ENCODE measurements at places on chromosomes 13 and 19.

- no peak for DNase-seq
Measured at GRCh38 chr19:5774921-5775320, 9.6 kb downstream of the PRR22 start.

DNA sequence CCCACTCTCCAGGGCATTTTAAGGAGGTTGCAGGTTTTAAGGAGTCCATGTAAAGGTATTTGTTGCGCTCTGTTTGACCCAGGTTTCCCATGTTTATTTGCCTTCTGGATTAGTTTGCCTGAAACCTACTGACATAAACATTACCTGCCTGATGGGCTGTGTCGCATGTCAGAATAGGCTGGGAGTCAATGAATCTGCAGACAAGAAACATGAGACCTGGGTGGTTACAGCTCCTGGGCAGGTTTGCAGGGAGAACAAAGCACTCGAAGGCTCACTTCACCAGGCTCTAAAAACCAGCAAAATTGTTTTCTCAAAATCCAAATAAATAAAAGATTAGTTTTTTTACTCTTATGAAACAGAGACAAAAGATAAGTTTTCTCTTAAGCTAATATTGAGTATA is 114.4 kb upstream of the SERTM1 start:
- no peak for DNase-seq

GRCh38 chr19:17441241-17442021 is 7.0 kb downstream of the TMEM221 start:
- no peak for DNase-seq

- peak; percentile 63 for DNase-seq
Measured at GRCh38 chr19:1767464-1767933, 14.2 kb downstream of the ONECUT3 start.

DNA sequence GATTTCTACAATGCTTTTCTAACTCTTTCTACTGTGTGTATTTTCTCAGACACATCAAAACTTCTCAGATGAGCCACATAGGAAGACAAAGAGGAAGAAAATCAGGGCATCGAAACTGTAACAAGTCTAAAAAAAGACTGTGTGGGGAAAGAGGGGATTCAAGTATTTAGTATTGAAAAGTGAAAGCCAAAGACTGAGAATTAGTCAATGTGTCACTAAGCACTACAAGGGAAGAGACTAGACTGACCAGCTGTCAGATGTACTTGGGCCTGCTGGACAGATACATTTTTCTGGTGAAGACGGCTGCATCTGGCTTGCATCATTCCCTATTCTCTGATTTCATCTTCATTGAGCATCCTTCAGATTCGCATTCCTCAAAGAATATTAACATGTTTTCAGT is 25.4 kb downstream of the COMMD6 start:
- DNase-seq = no peak

GRCh38 chr19:28435551-28436271 is 777.2 kb downstream of the UQCRFS1 start:
- no peak for DNase-seq

DNA sequence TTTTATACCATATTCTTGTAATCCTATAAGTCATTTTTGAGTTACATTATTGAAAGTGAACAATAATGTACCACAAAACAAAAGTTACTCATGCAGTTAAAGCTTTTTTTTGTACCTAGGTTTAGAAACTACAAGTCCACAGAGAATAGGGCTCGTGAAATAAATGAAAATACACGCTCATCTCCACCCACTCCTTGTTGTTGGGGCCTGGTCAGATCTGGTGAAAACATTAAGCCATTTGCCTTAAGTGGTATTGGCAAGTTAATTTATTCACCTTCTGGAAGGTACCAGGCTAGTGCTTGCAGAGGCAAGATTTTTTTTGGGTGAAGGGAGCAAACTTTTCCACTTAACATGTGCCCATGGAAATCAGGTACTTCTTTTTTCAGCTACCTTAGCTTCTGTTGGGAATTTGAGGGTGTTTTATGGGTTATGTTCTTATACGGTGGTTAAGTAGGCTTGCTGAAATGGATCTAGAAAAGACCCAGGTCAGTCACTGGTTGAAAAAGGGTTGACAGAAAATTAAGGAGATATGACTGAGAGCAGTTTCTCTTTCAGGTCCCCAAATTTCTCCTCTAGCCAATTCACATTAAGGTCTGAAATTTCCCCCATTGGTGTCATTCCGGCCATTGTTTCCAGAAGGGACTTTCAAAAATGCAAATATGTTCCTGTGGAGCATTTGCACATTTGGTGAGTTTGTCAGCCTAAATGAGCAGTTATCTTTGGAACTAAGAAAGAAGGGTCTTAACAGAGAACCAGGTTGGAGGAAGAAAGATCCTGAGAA is 143.3 kb downstream of the KCNRG start:
- no peak for DNase-seq

DNA sequence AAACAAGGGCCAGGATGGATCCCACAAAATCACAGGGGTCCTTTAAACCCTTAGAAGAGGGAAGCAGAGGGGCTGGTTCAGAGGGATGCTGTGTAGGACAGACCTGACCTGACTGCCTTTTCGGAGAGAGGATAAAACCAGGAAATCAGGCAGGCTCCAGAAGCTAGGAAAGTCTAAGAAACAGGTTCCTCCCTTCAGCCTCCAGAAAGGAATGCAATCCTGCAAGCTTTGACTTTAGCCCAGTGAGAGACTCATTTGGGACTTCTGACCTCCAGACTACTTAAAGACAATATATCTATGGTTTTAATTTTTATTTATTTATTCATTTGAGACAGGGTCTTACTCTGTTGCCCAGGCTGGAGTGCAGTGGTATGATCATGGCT is 5.3 kb downstream of the RAB20 start:
- DNase-seq = no peak

GRCh38 chr13:34466301-34466700 is 475.8 kb upstream of the NBEA start:
- DNase-seq = no peak

- no peak for DNase-seq
Measured at GRCh38 chr13:101474419-101474957, 22.0 kb downstream of the ITGBL1 start.

- DNase-seq = no peak
Measured at GRCh38 chr13:37753776-37754175, 115.8 kb downstream of the TRPC4 start.

Data from stimulated activated CD4-positive, alpha-beta T cell treated with anti-CD3 and anti-CD28 coated beads, Interleukin-4, amount 100 ng/mL, for 48 hours (primary cell).